ENCODE measurements at places on chromosomes 5 and 9.
A peak's percentile ranks its signal among the peaks of the same experiment; 100 is the strongest.

DNA sequence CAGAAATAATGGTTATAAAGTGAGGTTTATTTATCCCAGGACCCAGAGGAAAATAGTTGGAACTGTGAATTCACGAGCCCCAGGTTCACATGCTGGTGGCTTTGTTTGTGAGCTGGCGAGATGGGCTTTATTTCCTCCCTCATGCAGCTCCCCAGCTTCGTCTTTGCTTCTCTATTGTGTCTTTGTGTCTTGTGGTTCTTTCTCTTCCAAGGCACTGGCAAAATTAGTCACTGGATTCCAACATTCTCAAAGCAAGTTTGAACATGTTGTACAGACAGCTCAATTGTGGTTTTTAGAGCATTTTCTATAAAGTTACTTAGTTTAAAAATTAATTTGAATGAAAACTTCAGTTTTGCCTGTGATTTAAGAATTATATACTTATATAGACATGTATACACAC is 7.2 kb downstream of the NDUFS6 start:
- DNase-seq, result no peak

- no peak for DNase-seq
Measured at GRCh38 chr5:32272746-32273145, 40.0 kb downstream of the MTMR12 start.

- DNase-seq, result no peak
Measured at GRCh38 chr5:14123974-14124482, 19.1 kb upstream of the TRIO start.

DNA sequence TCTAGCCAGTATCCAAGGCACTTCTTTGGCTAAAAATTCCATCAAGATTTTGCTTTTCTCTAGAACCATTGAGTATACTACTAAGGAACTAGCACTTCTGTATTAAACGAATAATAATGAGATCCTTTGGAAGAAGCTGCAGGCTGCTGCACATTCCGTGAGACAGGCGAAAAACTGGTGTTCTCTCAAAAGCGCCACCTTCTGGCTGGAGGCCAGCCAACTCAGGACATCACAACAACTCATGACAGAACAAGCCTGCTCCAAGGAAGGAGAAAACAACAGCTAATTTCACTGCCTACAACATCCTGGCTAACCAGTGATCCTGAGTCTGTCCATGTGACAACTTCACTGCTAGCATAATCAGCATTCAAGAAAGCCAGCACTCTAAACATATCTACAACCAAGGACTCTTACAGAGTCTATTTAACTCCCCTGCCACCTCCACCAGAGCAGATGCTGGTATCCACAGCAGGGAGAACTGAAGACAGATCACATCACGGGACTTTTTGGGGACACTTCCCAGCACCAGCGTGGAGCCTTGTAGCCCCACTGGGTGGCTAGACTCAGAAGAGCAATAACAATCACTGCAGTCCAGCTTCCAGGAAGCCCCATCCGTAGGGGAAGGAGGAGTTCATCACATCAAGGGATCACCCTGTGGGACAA is 150.5 kb downstream of the YTHDC2 start:
- DNase-seq, result no peak

- no peak for DNase-seq
Measured at GRCh38 chr9:116715751-116716150, 28.6 kb downstream of the TRIM32 start.

DNA sequence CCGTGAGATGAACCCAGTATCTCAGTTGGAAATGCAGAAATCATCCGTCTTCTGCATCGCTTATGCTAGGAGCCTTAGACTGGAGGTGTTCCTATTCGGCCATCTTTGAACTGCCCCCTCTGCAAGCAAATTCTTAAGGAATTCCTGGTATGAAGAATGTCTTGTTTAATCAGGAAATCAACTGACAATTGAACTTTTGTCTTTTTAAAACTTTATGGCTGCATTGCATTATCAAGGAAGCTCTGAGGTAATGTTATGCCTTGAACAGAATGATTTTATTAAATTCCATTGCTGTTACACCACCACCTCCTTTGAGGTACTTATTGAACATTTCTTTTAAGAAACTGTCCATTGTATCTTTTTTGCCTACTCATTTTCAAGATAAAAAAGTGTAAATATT is 1915.7 kb upstream of the CDH9 start:
- no peak for DNase-seq

- no peak for DNase-seq
Measured at GRCh38 chr5:136957428-136957827, 541.7 kb downstream of the SPOCK1 start.

GRCh38 chr9:23307731-23308513 is 518.1 kb downstream of the ELAVL2 start:
- no peak for DNase-seq

- no peak for DNase-seq
Measured at GRCh38 chr5:37603072-37603471, 224.0 kb downstream of the WDR70 start.

GRCh38 chr5:33608344-33609041 is 167.7 kb downstream of the TARS1 start:
- no peak for DNase-seq

DNA sequence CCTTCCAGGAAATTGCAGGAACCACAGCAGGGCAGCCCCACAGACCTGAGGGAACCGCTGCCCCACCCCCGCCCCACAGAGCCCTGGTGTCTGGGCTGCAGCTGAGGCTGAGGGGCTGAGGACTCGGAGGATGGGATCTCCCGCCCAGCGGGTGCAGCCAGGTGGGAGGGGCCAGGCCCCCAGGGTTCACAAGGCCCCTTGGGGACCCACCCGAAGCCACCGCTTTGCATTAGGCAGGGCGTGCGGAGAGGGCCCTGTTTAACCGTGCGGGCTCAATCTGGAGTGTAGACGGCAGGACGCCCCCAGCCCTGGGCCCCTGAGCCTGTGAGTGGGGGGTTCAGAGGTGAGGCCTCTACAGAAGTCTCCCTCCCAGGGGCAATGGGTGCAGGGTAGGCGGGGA is 10.8 kb downstream of the NOTCH1 start:
- DNase-seq, result peak; percentile 86

GRCh38 chr9:91181541-91181940 is 180.2 kb downstream of the AUH start:
- DNase-seq, result no peak

- DNase-seq, result no peak
Measured at GRCh38 chr9:37929441-37929895, 25.5 kb upstream of the SLC25A51 start.

GRCh38 chr9:68896486-68896885 is 117.4 kb downstream of the PRKACG start:
- DNase-seq, result no peak

Measured in spleen (tissue), 13 donors.